ENCODE measurements at places on chromosomes 12 and 14.

- DNase-seq, result no peak
Observed at GRCh38 chr12:724194-724855, 28.1 kb upstream of the WNK1 start.

GRCh38 chr12:54526812-54527630 lies 22.4 kb upstream of the PDE1B start:
- peak; percentile 69 for DNase-seq

GRCh38 chr12:25368557-25368956 lies 117.8 kb upstream of the KRAS start:
- no peak for DNase-seq

DNA sequence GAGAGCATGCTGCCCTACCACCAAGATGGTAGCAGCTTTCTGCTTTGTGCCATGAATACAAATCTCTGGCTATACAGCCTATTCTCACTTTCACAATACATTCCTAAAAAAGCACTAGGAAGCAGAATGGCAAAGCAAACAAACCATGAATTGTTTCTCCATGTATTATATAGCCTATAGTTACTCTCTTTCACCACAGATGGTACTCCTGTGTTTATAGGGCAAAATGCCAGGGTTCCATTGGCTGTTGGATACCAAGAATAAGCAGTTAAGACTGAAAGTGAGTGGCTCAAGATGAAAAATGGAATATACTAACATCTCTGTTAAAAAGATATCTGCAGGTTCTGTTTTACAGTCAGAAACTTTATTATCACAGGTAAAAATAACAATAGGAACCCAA lies 11.1 kb downstream of the ARF3 start:
- no peak for DNase-seq

Data from HEK293T (cell line).